Upper lobe of right lung (tissue), 1 donor: ENCODE measurements at places on chromosomes 2 and 18.

- no peak for DNase-seq
Measured at GRCh38 chr18:58309610-58310239, 265.7 kb downstream of the NEDD4L start.

- DNase-seq: no peak
Measured at GRCh38 chr2:187424146-187424545, 23.9 kb downstream of the CALCRL start.

DNA sequence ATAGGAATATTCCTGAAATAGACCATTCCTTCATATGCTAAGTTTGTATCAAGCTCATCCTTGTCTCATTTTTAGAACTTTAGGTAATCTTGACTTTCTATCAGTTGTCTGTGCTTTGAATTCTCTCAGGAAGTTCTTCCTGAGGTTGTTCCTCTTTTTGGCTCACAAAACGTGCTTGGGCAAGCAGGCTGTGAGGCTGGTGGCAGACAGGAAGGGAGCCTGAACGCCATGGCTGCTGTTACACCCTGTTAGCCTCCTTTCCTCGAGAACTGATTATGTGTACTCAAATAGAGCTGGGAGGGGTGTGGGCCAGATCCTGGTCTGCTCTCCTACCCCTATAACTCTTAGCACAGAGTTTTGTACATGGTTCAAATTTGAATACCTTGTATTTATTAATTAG, 136.4 kb upstream of the CELF4 start:
- no peak for DNase-seq

DNA sequence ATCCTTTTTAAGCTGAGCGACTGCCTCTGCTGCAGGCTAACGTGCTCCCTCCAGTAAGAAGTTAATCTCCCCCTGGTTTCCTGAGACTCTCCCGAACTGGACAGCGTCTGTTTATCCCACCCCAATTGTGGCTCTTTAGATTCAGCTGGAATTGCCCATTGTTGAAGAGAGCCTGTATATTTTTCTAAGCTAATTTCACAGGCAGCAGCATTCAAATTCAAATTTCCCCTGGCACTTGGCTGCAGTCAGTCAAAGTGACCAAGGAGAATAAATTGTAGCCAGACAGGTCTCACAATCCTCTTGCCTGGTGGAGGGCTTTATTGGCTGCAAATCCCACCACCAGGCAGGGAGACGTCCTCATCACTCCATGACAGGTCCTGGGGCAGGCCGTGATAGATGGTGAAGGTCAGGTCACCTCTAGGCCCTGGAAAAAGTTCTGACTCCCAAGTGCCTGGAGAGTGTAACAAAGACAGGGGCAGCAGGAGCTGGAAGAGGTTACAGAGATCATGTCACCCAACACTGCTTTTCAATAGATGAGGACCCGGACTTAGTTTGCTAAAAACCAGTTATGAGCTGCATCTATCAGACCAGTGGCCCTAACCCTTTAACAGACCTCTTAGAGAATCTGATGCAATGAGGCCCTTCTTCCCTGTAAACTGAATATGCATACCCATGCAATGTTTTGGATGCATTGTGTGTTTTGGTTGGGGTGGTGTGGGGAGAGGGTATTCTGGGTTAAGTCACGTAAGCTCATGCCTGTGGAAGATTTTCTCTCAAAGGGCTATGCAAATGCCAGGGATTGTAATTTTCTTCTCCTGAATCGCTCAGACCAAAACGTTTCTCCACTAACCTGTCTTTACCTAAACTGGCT, 32.3 kb upstream of the C18orf32 start:
- no peak for DNase-seq

DNA sequence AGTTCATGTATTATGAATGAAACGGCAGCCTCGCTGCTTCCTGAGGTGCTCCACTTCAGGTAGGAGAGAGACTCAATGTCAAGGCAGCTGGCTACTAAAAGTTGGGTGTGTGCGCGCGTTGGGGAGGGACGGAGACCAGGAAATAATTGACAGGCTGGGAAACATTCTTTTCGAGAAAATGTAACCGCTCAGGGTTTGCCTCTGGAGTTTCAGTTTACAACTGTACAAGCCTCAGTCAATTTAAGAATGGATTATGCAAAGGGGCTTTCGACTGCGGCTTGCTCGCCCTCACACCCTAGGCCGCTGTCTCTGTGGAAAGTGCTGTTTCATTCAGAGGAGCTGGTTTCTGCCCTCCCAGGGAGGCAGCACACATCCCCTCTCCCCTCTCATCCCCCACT, 4.4 kb upstream of the SPRED2 start:
- DNase-seq: no peak

DNA sequence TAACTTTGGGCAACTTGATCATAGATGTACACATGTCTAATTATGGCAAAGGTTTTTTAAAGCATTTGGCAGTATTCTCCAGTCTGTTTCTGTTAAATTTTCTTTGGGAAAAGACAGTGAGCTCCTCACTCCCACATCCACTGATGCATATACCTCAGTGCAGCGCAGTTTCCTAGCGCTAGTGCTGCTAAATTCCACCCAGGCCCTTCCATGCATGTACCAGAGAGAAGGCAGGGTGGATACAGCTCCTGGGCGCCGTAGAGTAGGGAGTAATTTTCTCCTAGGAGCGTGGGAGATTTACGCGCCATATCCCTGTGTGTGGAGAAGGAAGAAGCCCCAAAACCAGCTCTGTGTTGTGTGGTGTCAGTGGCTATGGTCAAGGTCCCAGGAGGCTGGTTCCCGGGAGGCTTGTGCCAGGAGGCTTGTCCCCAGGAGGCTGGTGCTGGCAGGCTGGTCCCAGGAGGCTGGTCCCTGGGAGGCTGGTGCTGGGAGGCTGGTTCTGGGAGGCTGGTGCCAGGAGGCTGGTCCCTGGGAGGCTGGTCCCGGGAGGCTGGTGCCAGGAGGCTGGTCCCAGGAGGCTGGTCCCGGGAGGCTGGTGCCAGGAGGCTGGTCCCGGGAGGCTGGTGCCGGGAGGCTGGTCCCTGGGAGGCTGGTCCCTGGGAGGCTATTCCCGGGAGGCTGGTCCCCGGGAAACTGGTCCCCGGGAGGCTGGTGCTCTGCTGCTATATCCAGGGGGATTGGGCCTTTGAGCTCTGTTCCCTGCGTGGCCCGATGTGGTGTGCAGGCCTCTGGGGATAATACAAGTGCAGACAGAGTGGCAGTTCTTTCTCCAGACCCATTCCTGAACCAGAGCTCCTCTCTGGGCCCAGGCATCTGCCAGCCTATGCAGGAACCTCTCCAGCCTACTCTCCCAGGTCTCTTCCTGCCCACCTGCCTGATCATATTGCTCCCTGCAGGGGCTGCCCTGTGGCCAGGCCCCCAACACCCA, 161.2 kb downstream of the SEPTIN10 start:
- DNase-seq: peak; percentile 60

DNA sequence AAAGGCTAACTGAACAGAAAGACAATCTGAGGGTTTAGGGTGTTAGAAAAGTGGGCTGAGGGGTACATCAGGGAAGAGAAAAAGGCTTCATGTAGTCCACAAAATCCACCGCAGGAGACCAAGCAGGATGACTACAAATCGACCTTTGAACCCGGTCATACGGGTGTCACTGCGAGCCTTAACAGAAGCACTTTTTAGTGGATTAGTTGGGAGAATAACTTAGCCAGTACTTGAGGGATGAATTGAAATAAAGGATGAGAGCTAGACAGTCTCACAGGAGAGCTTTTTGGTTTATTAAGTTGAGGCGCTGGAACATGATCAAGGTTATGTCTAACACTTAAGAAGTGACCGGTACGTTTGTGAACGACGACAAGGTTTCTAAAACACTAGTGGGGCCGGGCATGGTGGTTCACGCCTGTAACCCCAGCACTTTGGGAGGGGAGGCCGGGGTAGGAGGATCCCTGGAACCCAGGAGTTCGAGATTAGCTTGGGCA, 217.7 kb downstream of the MCFD2 start:
- DNase-seq: no peak

DNA sequence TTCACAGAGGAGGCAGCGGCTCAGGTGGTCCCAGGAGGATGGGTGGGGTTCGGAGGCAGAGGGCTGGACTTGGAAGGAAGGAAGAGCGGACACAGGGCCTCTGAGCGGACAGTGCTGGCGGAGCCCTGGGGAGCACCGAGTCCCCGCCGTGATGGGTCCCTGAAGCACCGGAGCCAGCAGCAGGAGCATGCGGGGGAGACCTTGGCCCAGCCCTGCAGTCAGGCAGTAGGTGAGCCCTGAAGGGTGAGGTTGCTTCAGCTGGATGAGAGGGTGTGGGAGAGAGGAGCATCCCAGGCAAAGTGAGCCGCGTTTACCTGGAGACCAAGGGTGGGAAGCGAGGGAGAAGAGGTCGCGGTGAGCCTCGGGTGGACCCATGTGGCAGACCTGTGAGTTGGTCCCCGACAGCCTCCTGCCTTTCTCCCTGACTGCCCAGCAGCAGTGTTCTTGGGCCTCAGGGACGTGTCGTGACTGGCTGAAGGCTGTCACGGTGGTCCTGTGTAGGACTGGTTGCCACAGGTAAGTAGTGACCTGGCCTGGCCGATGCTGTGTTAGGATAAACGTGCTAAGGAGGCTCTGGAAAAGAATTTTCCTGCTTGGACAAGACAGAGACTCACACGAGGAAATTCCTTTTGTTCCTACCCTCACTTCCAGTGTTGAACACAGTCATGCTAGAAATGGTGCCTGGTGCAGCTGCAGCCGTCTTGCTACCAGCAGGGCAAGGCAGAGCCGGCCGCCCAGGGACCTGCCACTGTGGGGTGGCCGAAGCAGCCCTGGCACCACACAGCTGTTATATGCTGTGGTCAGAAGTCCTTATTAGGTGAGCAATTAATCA, 73.0 kb downstream of the RRM2 start:
- DNase-seq: no peak

DNA sequence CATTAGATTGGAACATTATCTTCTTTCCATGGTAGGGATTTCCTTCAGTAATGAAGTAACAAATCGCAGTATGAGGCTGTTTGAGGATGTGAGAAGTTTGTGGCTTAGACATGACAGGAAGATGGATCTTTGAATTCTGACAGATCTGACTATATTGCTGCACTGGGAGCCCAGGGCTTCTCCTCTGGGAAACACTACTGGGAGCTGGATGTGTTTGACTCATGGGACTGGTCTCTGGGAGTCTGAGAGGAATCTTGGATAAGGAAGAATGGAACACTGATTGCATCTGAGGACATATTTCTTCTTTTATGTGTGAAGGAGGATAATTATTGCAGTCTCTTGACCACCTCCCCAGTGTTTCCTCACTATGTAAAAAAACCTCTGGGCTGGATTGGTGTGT, 77.2 kb upstream of the ST6GAL2 start:
- DNase-seq: no peak

- no peak for DNase-seq
Measured at GRCh38 chr2:84823229-84823628, 57.7 kb downstream of the TRABD2A start.

- no peak for DNase-seq
Measured at GRCh38 chr2:81583311-81584108, 1279.0 kb upstream of the LRRTM1 start.

GRCh38 chr2:214075456-214075855, 335.4 kb upstream of the VWC2L start:
- DNase-seq: no peak

DNA sequence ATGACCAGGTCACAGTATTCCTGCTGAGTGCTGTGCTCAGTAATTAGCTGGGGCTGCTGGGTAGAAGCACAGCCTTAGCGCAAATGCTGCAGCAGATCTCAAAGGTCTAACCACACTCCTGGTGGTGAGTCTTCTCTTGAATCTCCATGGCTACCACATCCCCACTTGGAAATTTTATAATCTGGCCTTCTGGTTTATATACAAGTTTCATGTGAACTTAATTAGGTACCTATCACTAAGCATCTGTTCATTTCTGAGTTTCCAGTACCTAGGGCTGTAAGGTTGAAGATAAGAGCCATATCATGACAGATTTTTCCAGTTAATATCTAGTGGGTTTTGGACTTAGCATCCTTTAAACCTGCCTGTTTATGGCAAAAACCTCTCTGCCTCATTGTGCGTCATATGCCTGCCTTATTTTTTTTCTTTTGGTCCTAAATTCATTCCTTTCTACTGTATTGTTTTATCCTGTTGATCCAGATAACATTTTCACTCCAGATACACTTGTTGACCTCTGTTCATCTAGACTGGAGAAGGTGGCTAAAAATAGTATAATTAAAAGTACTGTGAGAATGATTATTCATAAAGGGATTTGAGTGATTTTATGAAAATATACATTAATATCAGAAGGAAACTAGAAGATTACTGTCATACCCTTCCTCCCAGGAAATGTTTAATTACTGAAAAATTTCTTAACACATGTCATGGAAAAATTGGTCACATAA, 168.4 kb upstream of the THUMPD2 start:
- no peak for DNase-seq

- no peak for DNase-seq
Measured at GRCh38 chr2:128341621-128342020, 23.0 kb upstream of the HS6ST1 start.

- DNase-seq: peak; percentile 81
Measured at GRCh38 chr2:20012282-20013125, at the start of gene MATN3. TSS of gene MATN3 (minus strand) at chr2:20012668. CDS start at chr2:20012631, 37 bp downstream.

GRCh38 chr2:36246320-36246990, 109.1 kb upstream of the CRIM1 start:
- DNase-seq: no peak

GRCh38 chr2:25201265-25201664, 32.9 kb upstream of the POMC start:
- DNase-seq: no peak

GRCh38 chr2:154403242-154403790, 295.2 kb upstream of the KCNJ3 start:
- DNase-seq: no peak

DNA sequence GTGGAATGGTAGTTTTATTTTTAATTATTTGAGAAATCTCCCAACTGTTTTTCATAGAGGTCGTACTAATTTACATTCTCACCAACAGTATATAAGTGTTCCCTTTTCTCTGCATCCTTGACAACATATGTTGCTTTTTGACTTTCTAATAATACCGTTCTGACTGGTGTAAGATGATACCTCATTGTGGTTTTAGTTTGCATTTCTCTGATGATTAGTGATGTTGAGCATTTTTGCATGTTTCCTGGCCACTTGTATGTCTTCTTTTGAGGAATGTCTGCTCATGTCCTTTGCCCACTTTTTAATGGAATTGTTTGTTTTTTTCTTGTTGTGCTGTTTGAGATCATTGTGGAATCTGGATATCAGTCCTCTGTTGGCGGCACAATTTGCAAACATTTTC, 242.5 kb downstream of the ZNF521 start:
- DNase-seq: no peak

DNA sequence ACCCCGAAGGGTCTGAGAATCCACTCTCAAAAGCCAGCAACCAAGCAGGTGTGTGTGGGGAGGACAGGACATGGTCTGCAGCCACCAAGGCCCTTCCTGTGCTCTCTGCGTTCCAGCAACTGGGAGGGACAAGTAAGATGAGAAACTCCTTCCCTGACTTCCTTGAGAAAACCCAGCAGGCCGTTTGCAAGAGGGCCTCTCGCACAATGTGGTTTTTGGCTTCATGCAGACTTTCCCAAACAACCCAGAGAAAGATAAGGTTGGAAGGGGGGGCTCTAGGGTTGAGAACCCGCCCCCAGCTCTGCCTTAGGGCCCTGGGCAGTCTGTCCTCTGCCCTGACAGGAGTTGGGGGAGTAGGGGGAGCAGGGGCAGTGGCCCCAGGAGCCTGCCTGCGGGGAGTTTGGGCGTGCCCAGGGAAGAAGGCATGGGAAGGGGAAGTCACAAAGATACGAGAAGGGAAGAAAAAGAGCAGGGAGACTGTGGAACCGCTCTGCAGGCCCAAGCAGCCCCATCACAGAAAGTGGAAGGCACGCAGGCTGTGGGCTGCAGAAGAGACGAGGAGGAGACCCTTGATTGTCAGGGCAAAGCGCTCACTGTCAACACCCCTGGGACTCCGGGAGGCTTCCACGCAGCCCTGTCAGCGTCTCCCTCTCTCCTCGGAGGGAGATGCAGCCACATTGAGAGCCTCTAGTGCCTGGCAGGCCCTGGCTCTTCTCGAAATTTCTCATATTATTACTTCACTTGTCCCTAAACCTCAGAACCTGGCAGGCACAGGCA, 99.8 kb downstream of the SMAD7 start:
- no peak for DNase-seq
